Naive thymus-derived CD4-positive, alpha-beta T cell (primary cell): ENCODE measurements at places on chromosomes 1 and 21. TPM values are rescaled to one million over a fixed set of nuclear protein-coding genes. Genes with fewer than 3 reads are reported as not detected.

The SSX2IP gene
- total RNA-seq, result 8.1 TPM

The GADD45A gene
- total RNA-seq, result 70.4 TPM

The F3 gene
- total RNA-seq, result not detected in 2 replicates

The EPHA2 gene
- total RNA-seq, result 0.61 TPM

The TTF2 gene
- 74.4 and 94.0 TPM in 2 replicates for total RNA-seq

The TAF5L gene
- 24.8 and 27.2 TPM in 2 replicates for total RNA-seq

The GATAD2B gene
- total RNA-seq, result 97.2 TPM

The BCL10 gene
- total RNA-seq, result 45.3 TPM

The NMNAT2 gene
- total RNA-seq, result 0.07 TPM

The C4BPB gene
- total RNA-seq, result 4.9 TPM

The CHRM3 gene
- 0.16 TPM for total RNA-seq

GRCh38 chr1:151547119-151547899 lies 7.2 kb downstream of the TUFT1 start:
- no peak for DNase-seq

DNA sequence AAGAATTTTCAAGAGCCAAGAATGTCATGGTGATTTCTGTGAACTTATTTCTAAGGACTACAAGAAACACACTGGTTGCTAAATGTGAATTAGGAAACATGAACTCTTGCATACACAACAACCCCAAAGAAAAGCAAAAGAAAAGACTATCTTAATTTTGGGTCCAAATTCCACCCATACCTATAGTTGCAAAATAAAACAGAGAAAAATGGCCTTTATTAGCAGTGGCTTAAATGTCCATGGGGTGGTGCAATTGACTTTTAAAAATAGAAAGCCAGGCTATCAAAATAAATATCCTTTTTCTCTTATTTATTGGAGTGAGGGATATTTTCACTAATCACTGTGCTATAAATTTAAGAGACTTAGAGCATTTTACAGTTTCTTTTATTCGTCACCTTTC lies 80.9 kb upstream of the DPYD start:
- DNase-seq, result no peak

- no peak for DNase-seq
Measured at GRCh38 chr1:34907487-34908090, 21.9 kb downstream of the DLGAP3 start.

GRCh38 chr1:197180252-197180878 lies 33.9 kb upstream of the ASPM start:
- DNase-seq, result no peak

DNA sequence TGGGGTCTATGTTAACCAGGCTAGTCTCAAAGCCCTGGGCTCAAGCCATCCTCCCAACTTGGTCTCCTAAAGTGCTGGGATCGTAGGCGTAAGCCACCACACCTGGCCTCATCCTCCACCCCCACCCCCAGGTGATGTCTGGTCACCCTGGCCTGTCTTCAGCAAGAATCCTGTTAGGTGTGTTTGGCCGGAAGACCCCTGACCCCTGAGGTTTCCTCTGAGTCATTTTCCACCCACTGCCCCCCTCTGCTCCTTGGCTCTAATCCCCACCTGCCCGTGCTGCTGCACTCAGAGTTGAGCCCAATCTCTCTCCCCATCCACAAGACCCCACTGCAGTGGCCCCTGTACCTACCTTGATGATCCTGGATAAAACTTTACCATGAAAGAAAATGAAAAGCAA lies 25.2 kb downstream of the SLC66A1 start:
- no peak for DNase-seq

GRCh38 chr1:92461364-92462097 lies 25.2 kb downstream of the GFI1 start:
- no peak for DNase-seq

- DNase-seq, result no peak
Measured at GRCh38 chr1:231855926-231856325, 229.3 kb downstream of the DISC1 start.

DNA sequence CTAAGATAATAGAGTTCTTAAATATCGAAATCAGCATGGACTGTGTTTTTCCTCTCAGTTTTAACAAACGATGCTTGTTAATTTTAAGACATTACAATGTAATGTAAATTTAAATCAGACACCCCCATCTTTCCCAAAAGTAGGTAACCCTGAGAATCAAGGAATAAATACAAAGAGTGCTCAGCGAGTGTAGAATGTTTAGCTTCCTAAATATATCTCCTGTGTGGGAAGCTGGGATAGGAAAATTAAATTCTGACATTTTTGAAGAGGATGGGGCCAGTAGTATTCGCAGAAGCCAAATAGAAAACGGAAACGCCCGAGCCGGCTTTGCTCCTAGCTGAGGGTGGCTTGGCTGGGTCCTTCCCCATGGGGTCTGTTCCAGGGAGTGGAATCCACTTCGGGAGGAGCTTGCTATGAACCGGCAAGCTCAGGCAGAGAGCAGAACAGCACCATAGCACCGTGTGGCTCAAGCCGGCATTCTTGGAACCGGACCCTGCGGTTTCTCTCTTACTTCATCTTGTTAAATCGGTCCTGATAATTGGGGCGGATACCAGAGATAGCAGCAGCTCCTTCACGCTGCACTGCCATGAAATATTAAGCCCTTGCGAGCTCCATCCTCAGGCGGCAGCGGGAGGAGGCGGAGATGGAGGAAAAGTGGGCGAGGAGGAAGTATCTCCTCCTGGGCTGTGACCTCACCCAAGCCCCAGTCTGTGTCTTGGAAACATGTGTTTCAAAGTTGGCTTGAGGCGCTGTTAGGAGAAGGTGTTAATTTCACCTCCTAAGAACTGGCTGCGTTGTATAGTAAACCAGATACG lies 24.9 kb downstream of the MAP3K7CL start:
- DNase-seq, result no peak

DNA sequence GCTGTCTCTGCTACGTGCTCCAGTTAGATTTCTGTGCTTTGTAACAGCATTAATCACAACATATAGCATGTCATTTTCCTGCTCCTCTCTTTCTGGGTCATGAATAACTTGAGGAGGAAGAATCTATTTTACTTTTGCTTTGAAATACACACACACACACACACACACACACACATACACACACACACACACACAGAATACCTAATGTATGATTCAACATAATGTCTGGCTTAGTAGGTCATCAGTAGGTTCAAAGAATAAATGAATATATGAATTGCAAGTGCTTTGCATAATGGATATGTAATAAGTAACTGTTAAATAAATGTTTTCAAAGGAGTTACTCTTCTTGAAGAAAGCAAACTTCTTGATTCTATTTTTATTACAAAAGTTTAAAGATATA lies 249.0 kb downstream of the PDE4B start:
- DNase-seq, result no peak

DNA sequence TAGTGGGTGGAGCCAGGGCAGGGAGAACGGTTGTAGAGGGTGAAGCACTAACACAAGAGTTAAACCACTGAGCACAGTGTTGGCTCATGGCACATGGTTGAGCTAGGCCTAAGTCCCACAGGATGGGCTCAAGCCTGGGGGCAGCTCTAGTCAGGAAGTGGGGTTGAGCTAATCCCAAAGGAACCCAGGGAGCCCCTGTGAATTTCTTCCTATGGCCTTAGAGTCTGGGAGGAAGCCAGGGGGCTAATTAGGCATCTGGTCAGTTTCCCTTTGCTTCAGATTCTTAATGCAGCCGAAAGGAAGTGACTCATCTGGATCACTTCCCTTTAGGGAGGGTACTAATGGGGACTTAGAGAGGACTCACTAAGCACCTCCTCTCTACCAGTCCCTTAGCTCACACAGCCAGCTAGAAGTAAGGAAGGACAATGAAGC lies 10.1 kb downstream of the CFAP45 start:
- DNase-seq, result no peak

GRCh38 chr1:156839426-156840109 lies 19.3 kb downstream of the INSRR start:
- DNase-seq, result no peak

DNA sequence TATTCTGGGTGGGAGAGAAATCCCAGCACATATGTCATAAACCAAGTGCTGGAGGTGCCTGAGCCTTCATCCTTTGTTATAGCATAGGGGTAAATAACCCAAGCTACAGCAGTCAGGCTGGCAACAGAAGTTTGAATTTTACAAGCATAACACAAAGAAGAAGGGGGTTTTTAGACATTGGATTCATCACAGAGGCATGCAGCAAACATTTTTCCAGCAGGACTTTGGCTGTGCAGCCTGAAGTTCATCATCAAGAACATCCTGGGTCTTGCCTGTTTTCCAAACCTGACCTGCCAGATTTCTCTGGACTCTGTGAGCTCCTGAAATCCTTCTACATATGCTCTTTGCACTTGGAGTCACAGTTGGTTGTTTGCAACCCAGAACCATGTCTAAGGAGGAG lies 16.2 kb downstream of the PTGER3 start:
- no peak for DNase-seq

- no peak for DNase-seq
Measured at GRCh38 chr1:5908461-5909375, 83.5 kb downstream of the NPHP4 start.

- DNase-seq, result no peak
Measured at GRCh38 chr1:28890836-28891235, 23.5 kb upstream of the EPB41 start.

GRCh38 chr1:21292503-21292983 lies 2.3 kb upstream of the ECE1 start:
- no peak for DNase-seq

DNA sequence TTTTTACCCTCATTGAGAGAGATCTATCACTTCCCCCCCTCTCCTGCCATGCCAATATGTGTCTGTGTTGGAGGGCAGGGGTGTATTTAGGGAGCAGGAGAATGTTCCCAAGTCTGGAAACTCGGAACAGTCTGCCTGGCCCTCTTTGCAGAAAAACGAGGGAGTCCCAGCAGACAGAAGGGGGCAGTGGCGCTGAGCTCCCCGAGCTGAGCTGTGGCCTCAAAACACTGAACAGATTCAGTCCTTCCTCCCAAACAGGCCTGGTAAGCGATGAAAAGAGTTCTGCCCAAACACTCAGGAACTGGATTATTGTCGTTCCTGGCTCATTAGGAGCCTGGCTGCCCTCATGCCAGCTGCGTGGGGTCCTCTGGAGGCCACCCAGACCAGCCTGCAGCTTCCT lies 981 bp downstream of the CLDN14 start:
- DNase-seq, result no peak

DNA sequence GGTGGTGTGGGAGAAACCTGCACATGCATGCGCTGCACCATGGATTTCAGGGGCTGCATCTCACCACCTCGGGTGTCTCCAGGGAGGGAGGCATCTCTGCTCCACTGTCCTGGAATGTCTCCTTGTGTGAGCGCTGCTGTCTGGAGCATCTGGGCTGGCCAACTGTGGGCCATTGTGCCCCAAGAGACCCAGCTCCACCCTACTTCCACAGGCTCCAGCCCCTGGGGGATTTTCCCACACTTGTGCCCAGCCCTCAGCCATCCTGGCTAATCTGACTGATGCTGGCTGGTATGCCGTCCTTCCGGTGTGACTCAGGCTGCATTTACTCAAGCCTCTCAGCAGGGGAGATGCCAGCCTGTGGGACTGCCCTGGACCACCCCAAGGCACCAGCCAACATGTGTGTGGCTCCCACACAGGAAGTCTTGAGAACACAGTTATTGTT lies 62.0 kb downstream of the TRIM11 start:
- DNase-seq, result no peak

- no peak for DNase-seq
Measured at GRCh38 chr1:166600574-166600973, 238.7 kb upstream of the POGK start.

DNA sequence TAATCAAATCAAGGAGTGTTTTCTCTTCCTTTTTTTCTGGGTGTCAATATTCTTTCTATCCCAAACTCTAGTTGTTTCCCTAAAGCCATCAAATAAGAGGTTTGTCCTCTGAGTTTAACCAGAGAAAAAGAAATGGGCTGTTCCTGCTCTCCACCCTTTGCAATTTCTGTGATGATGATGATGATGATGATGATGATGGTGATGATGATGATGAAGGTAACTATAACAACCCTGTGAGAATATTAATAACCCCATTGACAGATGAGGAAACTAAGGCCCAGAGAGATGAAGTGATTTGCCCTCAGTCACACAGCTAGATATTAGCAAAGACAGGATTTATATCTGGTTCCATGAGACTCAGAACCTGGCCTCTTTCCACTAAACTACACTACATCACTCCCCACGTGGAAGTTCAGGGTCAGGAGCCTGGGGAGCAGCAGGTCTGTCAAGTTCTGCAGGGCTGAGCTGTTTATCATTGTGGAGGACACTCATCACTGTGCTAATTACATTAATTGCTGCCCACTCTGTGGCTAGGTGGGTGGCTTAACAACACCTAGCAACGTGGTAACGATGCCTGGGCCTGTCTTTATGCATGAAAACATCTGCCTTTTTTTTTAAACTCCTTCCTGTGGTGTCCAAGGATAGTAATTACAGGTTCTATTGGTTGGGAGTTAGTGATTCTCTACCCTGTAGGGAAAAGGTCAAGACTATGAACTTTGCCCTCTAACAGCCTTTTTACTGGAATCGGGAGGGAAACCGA lies 19.0 kb upstream of the JUN start:
- DNase-seq, result no peak

- peak; percentile 71 for DNase-seq
Measured at GRCh38 chr1:154791292-154792166, 78.6 kb downstream of the KCNN3 start.

DNA sequence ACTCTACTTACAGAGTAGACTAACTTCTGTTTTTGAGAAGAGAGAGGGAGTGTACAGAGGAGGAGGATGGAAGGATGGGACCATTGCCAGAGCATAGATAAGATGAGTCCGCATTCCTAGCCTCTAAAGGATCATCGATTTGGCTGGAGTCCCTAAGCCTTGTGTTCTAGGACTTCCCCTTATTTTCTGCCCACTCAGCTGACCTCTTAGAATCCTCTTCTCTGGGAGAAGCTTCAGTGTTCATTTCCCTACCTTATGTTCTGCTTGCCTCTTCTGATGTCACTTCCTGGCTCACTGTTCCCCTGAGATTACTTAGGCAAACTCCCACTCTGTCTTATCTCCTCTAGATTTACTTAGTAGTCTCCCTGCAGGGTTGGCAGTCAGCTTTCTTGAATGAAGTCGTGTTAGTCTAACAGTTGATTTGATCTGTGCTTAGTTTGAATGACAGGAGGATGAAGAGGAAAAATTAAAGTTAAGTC lies 156.7 kb downstream of the SYT2 start:
- no peak for DNase-seq

GRCh38 chr1:46960250-46960649 lies 19.0 kb upstream of the CYP4A11 start:
- DNase-seq, result no peak

GRCh38 chr1:42340901-42341300 lies 5.9 kb upstream of the FOXJ3 start:
- DNase-seq, result no peak

- no peak for DNase-seq
Measured at GRCh38 chr1:56304975-56305374, 274.4 kb downstream of the PLPP3 start.
